ENCODE measurements at places on chromosomes 7 and 10.

GRCh38 chr7:1922071-1922869, 252.2 kb downstream of the ELFN1 start:
- peak; percentile 36 for DNase-seq

DNA sequence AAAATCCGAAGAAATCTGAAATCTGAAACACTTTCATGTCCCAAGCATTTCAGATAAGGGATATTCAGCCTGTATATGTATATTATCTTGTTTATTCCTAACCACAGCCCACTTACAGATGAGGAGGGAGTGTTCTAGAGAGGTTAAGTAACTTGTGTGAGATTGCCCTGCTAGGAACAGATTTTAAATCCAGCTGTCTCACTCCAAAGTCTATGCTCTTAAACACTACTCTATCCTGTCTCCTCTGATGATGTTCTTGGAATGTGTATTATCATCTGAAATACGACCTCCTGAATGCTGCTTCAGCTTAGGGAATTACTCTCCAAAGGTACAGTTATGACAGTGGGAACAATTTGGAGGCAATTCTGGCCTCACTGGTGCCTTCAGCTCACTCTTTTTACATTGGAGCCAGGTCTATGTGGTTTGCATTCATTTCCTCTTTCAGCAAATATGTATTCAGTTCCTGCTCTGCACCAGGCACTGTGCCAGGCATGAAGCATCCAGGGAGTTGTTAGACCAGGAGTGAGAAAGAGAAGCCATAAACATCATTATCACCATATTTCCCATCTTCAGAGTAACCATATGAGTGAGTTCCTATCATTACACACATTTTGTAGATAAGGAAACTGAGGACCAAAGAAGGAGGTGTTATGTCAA, 70.2 kb downstream of the NOC3L start:
- DNase-seq = no peak

DNA sequence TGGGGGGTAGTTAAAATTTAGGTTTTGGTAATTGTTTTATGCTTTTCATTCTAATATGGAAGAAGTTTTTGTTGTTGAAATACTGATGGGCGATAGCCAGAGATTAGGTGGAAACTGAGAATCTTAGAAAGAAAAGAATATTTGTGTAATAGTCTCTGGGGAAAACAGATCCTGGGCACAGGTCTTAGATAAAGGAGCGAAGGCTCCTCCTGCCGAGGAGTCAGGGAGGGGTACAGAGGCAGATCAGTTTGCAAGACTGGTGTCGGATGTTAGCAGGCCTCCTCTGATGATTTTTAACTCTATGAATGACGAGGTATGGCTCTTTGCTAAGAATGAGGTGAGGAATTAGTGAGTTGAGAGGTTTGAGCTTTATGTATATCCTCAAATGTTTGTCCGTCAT, 339.7 kb downstream of the HGF start:
- DNase-seq = no peak

- DNase-seq = no peak
These were observed 47.8 kb downstream of the SYPL1 start for GRCh38 chr7:106064316-106064715.

DNA sequence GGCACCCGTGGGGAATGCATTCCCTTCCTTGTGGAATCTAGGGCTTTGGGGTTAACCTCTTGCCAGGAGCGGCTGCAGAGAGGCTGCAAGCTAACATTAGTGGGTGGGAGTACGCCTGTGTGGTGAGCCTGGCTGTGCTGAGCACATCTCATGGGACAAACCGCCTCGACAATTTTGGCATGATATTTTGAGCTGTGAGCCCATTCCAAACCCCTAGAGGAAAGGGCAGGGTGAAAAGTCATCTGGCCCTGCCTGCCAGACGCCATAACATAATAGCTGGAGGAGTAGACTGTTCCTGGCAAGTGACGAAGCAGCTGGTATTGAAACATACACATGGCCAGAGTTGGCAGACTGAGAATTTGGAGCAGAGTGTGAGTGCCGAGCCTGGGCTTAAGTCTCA, 110.0 kb downstream of the TACC2 start:
- no peak for DNase-seq

GRCh38 chr7:114932991-114933390, 11.1 kb downstream of the MDFIC start:
- DNase-seq = no peak

DNA sequence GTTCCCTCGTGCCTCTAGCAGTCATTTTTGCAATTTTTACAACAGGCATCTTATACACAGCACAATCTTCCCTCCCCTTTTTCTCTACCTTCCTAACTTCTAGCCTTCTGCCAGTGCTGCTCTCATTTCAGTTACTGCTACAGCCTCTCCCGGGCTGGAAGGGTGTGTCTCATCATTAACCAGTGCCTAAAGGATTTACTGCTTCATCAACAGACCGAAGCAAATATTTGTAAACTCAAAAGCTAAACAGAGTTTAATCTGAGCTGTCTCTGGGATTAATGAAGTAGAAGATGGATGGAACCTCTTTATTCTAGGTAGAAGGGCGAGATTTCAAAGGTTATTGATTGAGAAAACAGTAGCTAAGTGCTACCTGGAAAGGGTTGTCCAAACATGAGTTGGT, 94.3 kb downstream of the PRPF18 start:
- DNase-seq = no peak

DNA sequence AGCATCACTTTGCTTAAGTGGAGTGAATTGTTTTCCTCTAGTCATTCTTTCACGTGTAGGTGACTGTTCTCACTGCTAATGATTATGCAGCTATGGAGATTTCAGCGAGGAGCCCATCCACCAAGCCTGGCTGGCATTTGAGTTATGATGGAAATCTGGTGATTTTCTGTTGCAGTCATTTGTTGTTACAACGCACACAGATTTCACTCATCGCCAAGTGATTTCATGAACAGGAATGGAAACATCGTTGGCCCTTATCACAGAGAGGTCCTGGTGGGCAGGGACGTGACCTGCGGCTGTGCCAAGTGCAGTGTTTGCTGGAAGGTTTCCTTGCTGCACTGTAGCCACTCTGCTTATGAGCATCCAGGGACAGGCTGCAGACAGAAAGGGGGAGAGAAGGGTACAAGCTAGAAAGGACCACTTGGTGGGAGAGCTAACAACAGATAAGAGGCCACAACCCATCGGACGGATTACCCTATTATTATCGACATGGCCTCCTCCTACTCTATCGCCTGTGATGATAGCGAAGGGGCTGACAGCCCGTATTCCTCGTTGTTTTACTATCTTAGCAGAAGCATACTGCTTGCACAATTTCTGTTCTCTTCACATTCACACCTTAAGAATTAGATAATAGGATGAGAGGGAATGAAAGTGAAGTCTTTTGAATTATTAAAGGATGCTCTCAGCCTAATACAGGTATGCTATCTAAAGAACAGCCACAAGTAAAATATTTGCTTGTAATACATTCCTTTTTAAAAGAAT, 99.0 kb upstream of the PITRM1 start:
- DNase-seq = no peak

DNA sequence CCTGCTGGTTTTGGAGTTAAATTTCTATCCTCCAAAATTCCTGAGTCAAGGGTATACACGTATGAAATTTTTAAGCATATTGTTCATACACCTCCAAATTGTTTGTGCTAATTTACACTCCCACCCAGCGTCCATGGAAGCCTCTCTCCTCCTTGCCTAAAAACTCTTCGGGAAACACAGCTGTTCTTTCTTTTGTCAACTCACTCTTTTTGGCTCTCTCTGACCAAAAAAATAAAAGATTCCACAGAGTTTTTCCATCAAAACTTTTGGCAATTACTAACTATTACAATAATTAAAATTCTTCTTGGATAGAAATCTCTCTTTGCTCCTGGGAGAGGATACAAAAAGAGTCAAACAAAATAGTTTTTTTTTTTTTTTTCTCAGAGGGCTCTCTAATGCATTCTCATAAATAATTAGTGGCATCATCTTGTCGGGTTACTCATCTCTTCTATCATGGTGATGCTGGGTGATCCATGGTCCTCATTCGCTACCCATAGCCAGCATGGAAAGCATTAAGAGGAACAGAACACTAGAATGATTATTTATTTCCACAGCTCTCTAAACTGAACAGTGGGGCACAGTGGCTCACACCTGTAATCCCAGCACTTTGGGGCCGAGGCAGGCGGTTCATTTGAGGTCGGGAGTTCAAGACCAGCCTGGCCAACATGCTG, 310.7 kb downstream of the SFMBT2 start:
- DNase-seq = no peak

DNA sequence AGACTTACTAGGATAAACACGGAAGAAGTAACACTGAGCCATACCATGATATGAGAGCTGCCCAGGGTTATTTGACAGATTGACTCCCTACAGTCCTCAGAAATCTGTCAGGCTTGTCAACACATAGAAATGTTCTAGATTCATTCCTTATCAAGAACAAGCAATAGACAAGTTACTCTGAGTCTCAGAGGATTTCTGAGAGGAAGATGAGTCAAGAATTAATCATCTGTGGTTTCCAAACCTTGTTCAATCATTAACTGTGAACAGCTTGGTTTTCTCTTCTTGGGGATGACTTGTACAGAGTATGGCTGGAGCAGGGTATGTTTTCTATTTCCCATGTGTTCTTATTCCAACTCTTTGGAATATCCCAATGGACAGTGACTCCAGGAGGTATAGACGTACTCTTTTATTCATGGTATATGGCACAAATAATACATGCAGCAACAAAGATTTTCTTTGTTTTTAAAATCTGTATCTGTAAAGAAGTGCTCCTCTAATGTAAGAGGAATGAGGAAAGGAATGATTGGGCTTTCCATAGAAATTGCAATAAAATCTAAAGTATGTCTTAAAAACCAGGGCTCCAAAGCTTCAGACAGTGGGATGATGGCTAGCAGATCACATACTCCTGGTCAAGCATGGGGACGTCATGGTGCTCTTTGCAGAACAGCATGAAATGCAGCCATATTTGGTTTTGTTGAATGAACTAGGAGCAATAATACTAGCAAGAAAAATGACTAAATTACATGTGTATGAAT, 11.9 kb upstream of the SFR1 start:
- DNase-seq = no peak

- DNase-seq = no peak
These were observed 1.2 kb downstream of the STRIP2 start for GRCh38 chr7:129435414-129435829.

DNA sequence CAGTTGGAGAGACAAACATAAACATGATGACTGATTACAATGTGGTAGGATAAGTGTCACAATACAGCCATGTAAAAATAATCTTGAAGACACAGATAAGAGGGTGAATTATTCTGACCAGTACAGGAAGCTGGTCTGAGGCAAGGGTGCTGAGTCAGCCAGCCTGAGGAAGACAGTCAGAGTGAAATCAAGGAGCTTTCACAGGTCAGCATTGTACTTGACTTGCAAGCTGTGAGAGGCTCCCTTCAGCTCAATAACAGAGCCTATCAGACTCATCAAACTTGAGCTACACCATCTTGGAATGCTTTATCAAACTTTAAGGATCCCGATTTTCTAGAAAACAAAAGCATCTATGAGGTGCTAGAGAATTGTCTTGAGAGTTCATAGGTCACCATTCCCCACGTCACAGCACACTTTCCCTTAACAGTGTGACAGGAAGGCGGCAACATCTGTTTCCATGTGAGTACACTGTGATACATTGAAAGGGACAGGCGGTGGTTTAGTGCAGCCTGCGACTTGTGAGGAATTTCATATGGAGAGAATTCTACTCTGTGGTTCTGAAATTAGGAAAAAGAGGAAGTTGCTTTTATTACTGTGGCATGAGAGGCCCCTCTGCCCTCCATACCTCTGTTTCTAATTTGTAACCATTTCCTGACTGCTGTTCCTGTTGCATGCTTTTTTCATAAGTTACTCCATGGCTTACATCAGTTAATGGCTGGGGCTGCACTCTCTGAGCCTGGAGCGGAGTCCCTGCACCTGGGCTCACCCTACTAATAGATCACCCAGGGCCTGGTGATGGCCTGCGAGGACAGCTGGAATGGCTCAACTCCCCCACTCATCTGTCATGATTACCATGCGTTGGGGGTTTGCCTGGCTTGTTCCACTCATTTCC, 417.1 kb downstream of the SUGCT start:
- no peak for DNase-seq

DNA sequence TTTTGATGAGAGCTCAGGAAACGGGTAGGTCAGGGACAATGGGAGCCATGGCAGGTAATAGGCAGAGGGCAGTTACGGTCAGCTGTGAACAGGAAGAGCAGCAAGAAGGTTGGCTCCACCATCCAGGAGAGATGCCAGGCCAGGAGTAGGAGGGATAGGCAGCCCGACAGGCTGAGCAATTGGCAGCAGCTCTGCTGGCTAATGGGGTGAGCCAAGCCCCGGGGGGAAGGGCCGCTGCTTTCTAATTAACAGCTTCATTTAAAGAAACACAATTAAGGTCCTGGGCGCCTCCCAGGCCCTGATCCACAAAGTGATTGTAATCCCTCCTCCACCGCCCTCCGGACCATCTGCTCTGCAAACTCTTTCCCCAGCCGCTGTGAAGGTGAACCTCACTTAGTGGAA, 23.7 kb downstream of the SH2B2 start:
- DNase-seq = no peak

DNA sequence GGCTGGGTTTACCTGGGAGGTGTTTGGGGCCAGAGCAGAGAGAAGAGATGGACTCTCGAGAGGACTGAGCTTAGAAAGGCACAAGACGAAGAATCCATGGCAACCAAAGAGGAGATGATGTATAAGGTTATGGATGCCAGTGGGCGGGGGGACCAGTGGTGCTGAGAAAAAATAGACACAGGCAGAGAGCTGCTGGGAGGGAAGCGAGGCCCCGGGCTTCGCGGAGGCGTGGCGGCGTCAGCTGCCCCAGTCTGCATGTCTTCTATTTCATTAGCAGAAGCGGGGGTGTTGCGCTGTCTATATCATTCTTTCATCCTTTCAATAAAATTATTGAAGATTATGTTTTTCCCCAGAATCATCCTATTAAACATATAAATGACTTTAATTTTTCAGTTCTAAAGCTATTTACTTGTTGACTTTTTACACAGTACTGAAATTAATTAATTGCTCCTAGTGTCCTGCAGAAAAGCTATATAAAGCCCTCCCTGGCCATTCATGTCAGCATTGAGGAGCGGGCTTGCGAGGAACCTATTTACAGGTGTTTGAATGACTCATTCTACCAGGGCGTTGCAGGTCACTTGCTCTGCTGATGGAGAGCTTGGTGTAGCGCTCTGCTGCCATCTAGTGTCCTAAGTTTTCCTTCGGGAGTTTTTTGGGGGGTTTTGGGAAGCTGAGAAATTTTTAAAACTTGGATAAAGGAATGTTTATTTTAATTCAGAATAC, 42.9 kb upstream of the BHLHA15 start:
- peak; percentile 67 for DNase-seq

- no peak for DNase-seq
These were observed 419.9 kb downstream of the ARL4A start for GRCh38 chr7:13107291-13107690.

GRCh38 chr10:17428351-17429097, 25.9 kb downstream of the ST8SIA6 start:
- peak; percentile 50 for DNase-seq

DNA sequence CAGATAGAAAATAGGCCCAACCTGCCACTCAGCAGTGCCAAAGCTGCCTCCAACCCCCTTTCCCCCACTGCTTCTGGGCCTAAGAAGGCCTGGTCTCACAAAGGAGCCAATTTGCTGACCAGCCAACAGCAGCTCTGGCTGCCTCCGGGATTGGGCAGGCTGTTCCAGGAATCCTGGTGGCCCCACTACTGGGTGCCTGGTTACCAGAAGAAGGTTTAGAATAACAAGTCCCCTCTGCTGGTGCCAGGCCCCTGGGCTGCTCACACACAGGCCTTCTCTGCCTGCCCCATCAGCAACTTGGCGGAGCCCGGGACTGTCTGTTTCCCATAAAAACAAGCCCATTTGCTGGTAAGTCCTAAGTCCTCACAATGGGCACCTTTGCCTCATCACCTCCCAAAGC, 1.2 kb downstream of the PHKG1 start:
- DNase-seq = no peak

Measured in activated naive CD8-positive, alpha-beta T cell treated with anti-CD3 and anti-CD28 coated beads, Interleukin-2, amount 50 U/mL, for 24 hours (primary cell).